ENCODE measurements at places on chromosomes 2 and 18.

GRCh38 chr2:64632835-64633819 lies 20.6 kb downstream of the SERTAD2 start:
- DNase-seq, result peak; percentile 35

GRCh38 chr2:2101924-2102323 lies 229.2 kb downstream of the MYT1L start:
- no peak for DNase-seq

GRCh38 chr2:37375741-37376288 lies 31.4 kb downstream of the QPCT start:
- DNase-seq, result no peak

- DNase-seq, result peak; percentile 41
Measured at GRCh38 chr2:70978341-70979179, at the start of gene ANKRD53. ANKRD53 (plus strand) TSS chr2:70978630; CDS start chr2:70978646, 16 bp downstream.

GRCh38 chr2:40208463-40208862 lies 243.4 kb downstream of the SLC8A1 start:
- no peak for DNase-seq

GRCh38 chr2:70574109-70574508 lies 20.5 kb upstream of the TGFA start:
- DNase-seq, result no peak

DNA sequence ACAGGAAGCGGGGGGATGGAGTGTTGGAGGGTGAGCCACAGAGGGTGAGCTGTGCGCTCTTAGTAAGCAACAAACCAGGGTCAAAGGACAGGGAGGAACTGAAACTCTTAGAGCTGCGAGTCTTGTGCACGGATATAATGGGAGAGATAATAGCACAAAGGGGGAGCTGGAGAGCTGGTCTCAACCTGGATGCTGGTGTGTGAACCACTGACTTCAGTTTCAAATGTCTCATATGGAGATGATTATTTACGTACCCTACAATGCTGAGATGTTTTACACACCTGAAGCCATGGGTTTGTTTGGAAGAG lies 35.9 kb downstream of the PTGR3 start:
- no peak for DNase-seq

DNA sequence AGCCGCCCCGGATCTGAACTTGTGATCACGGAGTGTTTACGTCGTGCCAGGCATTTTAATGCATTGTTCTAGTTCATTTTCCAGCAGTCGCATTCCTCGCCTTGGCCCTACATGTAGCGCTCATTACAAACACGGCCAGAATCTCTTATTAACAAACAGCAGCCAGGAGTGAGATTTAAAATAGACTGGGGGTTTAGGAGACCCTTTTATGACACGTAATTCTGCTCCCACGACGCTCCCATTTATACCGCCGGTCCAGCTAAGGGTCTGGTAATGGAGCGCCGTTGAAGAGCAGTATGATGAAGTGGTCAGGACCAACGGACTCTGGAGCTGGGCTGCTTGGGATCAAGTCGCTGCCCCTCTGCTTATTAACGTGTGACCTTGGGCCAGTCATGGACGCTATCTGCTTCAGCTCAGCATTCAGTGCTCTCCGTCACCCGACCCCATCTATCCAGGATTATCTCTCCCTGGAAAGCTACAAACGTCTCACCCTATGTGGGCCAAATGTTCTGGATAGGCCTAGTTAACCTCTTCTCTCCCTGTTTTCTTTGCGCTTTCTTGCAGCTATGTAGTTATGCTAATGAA lies 745 bp downstream of the MSH2 start:
- no peak for DNase-seq

- peak; percentile 46 for DNase-seq
Measured at GRCh38 chr2:43636621-43637020, 439 bp upstream of the PLEKHH2 start.

DNA sequence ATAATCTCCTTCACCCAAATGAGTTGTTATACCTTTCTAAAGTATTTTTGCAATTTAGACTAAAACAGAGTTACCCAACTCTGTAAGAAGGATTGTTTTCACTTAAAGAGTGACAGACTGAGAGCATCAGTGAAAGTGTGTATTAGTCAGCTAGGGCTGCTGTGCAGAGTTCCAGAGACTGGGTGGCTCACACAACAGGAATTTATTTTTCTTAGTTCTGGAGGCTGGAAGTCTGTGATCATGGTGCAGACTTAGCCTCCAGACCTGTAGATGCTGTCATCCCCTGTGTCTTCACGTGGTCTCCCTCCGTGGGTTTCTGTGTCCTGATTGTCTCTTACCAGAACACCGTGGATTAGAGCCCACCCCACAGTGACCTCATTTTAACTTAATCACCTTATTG lies 40.0 kb downstream of the BCL2L11 start:
- peak; percentile 21 for DNase-seq

GRCh38 chr18:38940475-38940862 lies 1374.9 kb upstream of the CELF4 start:
- DNase-seq, result no peak

DNA sequence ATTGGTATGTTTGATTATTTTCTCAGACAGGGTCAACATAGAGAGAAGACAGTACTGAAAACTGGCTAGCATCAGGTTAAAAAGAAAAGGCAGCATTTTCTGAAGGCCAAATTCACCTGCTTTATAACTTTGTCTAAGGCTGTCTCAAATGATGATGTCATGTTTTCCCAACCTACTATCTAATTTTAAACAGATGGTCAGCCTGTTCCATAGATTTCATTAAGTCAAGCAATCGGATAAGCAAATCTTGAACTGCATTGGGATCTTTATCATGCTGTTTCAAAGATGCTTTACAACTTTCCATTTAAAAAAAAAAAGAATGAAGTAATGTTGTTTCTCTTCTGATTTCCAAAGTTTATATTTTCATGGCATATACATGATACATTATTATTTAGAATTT lies 56.3 kb upstream of the SPOPL start:
- DNase-seq, result no peak

DNA sequence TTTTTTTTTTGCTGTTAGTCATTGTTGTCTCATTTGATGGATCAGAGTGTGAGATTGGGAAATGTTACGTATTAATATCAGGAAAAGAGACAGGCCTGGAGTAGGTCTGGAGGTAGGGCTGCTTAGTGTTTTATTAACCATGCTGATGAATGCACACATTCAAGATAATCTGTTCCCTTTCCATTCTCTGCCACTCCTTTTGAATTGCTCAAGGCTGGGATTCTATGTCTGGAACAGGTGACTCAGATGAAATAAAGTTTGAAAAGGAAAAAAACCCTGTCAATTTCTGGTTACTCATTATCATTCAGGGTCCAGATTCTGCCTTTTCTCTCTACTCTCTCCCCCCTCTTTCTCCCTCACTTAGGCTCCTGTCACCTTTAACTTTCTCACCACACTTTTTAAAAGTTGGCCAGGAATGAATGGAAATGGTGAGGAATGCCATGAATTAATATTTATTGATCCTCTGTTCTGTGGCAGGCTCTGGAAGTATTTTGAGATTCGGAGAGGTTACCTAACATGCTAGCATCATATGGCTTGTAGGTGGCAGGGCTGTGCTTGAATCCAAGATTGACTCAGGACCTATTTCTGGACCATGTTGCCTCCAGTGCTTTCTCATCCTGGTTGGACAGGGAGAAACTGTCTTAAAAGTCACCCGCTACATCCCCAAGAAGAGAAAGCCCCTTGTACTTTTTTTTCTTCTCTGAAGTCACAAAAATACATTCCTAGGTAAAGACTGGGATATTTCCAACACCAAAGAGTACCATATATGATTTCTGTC lies 40.2 kb downstream of the MAP4K4 start:
- DNase-seq, result no peak

- DNase-seq, result no peak
Measured at GRCh38 chr18:47528343-47528742, 276.9 kb upstream of the SKOR2 start.

- DNase-seq, result no peak
Measured at GRCh38 chr2:66301022-66301766, 133.7 kb upstream of the MEIS1 start.

GRCh38 chr2:200993097-200993496 lies 29.6 kb upstream of the ORC2 start:
- DNase-seq, result no peak

DNA sequence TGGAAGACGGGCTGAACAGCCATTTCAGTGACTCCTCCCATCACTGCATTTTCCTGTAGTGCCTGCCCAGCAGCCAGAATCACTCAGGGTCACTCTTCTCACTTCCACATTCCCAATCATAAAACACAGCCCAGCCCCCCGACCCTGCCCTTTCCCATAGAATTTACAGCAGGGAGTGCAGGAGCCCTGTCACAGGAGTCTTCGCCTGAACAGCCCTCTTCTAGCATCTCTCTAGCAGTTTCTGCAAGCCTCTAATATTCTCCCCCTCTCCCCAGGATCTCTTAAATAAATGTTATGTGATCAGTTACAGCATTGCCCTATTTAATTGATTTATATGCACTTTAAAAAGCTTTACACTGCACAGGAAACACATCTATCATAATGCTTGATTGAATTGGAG lies 42.9 kb upstream of the KLHL29 start:
- DNase-seq, result no peak

- no peak for DNase-seq
Measured at GRCh38 chr18:77218642-77219041, 31.0 kb upstream of the GALR1 start.

GRCh38 chr2:210727549-210727948 lies 171.2 kb downstream of the CPS1 start:
- no peak for DNase-seq

- no peak for DNase-seq
Measured at GRCh38 chr18:6593142-6593885, 136.2 kb upstream of the ARHGAP28 start.

- DNase-seq, result peak; percentile 86
Measured at GRCh38 chr2:99559075-99559662, 69.4 kb upstream of the REV1 start.

DNA sequence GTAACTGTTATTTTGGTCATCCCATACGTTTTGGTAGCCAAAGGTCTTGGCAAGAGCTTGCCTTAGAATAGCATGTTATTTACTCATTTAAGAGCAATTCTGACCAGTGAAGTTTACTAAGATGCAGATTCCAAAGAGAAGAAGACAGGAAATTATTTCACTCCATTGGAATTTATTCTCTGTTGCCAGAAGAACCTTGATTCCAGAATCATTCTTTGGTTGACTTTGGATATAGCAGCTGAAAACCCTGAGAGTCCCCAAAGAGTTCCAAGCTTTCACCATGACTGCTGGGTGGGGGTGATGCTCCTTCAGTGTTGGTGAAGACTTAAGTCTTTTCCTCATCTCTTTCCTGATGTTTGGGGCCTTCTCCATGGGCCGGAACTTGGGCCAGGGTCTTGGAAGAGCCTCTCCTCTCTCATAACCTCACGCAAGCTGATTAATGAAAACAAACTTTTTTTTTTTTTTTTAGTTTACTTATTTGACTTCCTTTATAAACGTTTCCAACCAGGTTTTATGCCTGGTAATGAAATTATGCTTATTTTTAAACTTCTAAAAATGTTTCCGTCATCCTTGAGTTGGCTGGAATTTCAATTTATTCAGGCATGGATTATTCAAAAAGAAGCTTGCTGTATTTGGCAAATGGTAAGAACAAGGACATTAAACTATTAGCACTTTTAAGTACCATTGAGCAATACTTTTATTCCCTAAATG lies 192.0 kb downstream of the MTX2 start:
- no peak for DNase-seq

- DNase-seq, result no peak
Measured at GRCh38 chr2:53075760-53076159, 691.8 kb upstream of the CHAC2 start.

- no peak for DNase-seq
Measured at GRCh38 chr2:221458578-221458977, 113.5 kb downstream of the EPHA4 start.

GRCh38 chr2:73979686-73980085 lies 5.0 kb upstream of the TET3 start:
- DNase-seq, result no peak

GRCh38 chr2:64062840-64063239 lies 43.6 kb upstream of the VPS54 start:
- DNase-seq, result no peak

DNA sequence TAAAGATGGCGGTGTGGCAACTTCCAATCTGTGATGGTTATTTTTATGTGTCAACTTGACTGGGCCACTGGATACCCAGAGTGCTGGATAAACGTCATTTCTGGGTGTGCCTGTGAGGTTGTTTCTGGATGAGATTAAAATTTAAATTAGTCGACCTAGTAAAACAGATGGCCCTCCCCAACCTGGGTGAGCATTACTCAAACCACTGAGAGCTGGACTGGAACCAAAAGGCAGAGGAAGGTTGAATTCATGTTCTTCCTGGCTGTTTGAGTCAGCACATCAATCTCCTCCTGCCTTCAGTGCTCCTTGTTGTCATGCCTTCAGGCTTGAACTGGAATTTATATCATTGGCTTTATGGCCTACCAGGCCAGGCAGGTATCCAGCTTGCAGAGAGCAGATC lies 190.8 kb upstream of the RGPD4 start:
- no peak for DNase-seq

GRCh38 chr2:165122521-165122920 lies 81.3 kb downstream of the SCN3A start:
- no peak for DNase-seq

- no peak for DNase-seq
Measured at GRCh38 chr2:202682274-202682673, 47.5 kb downstream of the FAM117B start.

GRCh38 chr2:86221066-86221684 lies 21.9 kb downstream of the MRPL35 start:
- DNase-seq, result peak; percentile 73

DNA sequence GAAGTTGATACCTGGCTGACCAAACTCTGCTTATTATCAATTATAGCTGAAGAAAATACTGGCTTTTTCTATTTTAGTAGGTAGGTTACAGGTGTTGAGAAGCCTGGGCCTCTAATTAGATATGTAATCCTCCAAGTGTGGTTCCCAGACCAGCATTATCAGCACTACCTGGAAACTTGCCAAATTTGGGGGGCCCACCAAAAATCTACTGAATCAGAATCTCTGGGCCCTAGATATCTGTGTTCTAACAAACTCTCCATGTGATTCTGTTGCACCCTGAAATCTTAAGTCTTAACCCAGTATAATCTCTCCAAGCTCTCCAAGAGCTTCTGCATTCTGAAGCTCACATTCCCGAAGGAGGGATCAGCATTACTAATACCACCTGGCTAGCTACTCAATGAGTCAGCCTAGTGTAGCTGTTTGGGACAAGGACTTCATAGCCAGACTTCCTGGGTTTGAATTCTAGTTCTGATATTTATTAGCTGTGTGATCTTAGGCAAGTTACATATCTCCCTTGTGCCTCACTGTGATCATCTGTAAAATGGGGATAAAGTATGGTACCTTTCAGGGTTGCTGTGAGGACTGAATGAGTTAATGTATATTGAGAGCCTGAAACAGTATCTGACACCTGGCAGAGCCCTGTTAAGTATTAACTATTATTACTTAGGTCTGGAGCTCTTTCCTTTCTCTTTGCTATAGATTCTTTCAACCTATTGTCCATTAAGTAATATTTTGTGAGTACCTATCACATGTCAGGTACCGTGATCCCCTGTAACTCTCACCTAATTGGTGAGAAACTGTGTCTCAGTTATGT lies 94.1 kb upstream of the CD302 start:
- no peak for DNase-seq

DNA sequence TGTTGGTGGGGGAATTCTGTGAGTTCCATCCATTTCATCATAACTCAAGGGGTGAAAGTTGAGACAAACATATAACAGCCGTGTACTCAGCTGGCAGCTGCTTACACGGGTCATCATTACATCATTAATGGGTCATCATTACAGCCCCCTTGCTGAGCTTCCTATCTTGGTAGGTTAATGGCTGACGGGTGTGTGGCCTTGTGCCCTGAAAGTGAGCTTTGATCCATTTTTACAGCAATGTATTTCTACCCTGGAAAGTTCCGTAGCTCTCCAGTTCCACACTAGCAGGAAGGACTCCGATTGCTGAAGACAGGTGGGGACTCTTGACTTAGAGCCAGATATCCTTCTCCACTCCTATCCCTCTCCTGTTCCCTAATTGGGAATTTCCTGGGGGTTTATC lies 105.2 kb upstream of the DLX2 start:
- no peak for DNase-seq
